NCI-H82 (cell line): ENCODE measurements at places on chromosomes 5 and 9.
A peak's percentile ranks its signal among the peaks of the same experiment; 100 is the strongest.

- DNase-seq: no peak
Measured at GRCh38 chr9:94802793-94803192, 76.3 kb downstream of the AOPEP start.

DNA sequence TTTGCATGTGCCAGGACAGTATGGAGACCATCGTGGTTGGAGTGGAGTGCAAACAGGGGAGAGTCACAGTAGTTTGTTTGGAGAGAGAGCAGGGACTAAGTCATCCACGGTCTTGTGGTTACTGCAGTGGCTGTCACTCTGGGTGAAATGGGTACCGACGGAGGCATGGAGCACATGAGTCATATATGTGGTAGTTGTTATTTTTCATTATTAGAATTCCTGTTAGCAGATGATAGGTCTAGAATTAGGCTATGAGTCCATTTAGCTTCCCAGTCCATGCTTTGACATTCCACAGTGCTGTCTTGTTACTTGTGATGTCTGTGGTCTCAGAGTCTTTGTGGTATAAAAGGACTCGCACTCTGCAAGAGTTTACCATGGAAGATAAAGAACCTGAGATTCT lies 303.9 kb downstream of the DMRT2 start:
- DNase-seq: no peak

- peak; percentile 14 for DNase-seq
Measured at GRCh38 chr5:29950416-29951145, 1242.9 kb upstream of the CDH6 start.

GRCh38 chr9:120382453-120382852 lies 197.5 kb downstream of the CDK5RAP2 start:
- DNase-seq: no peak

- no peak for DNase-seq
Measured at GRCh38 chr5:68353605-68354004, 138.0 kb downstream of the PIK3R1 start.

- DNase-seq: no peak
Measured at GRCh38 chr9:112555844-112556482, 69.3 kb downstream of the KIAA1958 start.

DNA sequence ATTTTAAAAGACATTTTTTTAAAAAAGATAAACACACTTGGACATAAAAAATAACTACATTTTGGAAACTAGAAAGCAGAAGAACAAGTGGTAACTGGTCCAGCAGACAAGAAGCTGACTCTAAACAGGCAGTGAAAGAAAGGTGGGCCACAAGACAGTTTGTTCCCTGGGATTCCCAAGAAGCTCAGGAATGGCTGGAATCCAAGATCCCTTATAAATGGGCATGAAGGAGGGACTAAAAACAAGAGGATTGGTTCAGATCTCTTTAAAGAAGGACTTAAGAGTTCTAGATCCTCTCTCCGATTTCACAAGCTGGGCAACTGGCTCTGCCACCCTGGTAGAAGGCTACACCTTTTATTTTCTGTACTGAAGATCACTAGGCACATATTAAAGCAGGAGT lies 102.8 kb downstream of the ARL15 start:
- no peak for DNase-seq

- DNase-seq: no peak
Measured at GRCh38 chr5:102856389-102856777, 101.3 kb downstream of the PAM start.
